ENCODE measurements at places on chromosomes 6 and 20. TPM values are rescaled to one million over a fixed set of nuclear protein-coding genes. Genes with fewer than 3 reads are reported as not detected.

Gene CGAS
- 21.4 TPM for total RNA-seq

Gene AGER
- 4.9 TPM for total RNA-seq

Gene SMLR1
- not detected for total RNA-seq

- no peak for DNase-seq
These were observed 40.3 kb downstream of the STK35 start for GRCh38 chr20:2141600-2142575.

DNA sequence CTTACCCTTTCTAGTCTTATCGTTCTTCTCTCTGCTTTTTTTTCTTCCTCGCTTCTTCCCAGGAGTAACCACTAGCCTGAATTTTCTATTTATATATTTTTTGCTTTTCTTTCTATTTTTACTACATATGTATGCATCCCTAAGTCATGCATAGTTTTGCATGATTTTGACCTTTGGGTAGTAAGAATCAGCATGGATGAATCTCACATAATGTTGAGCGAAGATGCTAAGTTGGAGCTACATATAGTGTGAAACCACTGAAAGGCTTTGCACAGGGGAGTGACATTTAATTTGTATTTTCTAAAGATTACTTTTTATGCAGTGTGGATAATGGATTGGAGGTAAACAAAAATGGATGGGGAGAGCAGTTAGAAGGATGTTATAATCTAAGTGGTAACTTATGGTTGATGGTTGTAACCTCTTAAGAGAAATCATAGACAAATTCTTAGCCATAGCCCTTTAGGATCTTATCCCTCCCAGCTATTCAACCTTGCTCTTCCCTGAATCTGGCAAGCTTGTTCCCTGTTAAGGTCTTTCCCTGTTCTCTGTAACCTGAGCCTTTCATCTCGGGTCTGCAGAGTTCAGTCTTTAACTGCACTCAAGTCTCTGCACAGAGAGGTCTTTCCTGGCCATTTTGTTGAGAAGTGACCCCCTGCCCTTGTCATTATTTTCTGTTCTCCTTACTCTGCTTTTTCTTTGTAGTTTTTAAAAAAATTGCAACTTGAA, 18.0 kb downstream of the PEX7 start:
- no peak for DNase-seq

GRCh38 chr20:61042506-61043385, 209.3 kb upstream of the CDH4 start:
- no peak for DNase-seq

DNA sequence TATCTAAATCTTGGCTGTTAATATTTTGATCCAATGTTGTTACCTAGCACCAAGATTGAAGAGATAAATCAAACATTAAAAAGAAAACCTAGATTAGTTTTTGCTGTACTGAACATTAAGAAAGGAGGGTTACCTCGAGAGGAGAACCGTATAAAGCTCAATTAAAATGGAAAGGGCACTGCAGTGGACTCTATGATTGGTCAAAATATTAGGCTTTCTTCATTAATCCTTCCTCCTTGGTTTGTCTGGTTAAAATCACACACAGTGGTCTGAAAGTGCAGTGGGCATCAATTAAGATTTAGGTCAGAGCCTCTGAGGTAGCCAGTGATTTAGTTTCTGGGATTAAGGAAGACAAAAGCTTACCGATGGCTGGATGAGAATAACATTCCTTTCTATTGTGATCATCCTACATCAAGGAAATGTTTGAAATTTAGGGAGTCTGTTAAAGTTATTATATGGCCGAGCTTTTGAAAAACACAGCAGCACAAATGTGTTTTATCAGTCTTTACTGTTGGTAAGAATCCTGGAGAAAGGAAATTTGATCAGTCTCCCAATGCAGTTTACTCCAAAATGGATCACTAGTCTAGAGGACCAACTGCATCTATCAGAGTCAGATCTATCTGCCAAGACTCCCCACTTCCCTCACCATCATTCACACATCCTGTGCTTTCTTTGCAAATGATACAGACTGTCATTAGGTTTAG, 134.6 kb upstream of the NEDD9 start:
- DNase-seq: no peak

DNA sequence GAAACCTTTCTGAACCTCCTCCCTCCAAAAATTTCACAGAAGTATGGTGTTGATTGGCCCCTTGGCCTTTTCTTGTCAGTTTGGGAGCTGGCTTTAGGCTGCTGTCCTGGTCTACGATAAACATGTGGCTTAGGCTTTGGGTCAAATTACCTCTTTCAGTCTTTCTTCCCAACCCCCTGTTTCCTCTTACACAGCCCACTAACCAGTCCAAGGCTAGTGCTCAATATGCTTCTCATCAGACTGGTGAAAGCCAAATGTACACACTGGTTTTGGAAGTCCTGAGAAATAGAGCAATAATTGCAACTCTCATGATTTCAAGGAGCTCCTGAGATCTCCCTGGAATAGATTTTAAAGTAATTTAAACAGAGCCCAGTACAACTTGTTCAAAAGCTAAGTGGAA, 933.7 kb upstream of the GJE1 start:
- no peak for DNase-seq

Measured in HT-29 (cell line).